ENCODE measurements at places on chromosomes 12 and 14.

- DNase-seq = no peak
Observed at GRCh38 chr14:69183735-69184134, 7.6 kb upstream of the EXD2 start.

DNA sequence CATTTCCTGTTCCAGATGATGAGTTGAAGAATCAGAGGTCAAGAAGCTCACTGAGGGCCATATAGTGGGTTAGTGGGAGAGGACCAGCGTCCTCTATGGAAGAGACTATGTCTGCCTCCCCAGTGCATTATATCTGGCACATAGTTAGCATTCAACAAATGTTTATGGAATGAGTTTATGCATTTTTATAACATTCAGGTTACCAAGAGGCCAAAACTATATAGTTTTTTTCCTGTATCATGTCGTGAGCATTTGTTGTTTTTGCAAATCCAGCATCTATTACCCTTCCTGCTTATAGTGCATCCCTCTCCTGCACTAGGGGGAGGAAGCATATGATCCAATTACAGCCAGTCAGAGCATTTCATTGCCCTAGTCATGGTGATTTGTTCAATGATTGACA, 60.6 kb downstream of the SUDS3 start:
- no peak for DNase-seq

DNA sequence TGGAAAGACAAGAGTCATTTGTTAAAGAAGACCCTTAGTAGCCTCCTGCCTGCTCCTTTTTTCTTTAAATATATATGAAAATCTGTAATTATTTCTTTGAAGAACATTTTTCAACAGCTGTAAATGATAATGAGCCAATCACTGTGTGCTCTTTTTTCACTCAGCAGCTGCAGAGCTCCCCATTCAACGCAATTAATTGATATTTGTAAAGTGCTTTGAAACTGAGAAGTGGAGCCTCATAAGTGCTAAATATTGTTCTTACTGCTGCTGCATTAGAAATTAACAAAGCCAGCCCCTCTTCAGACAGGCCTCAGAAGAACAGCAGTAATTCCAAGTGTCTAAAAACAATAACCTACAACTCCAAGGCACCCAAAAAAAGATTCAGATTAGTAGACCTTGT, 224.3 kb downstream of the GXYLT1 start:
- DNase-seq = no peak

- no peak for DNase-seq
Observed at GRCh38 chr12:114746297-114747011, 62.5 kb upstream of the TBX3 start.

- DNase-seq = no peak
Observed at GRCh38 chr12:116060764-116061163, 216.7 kb downstream of the MED13L start.

- no peak for DNase-seq
Observed at GRCh38 chr14:94952097-94952496, 182.2 kb upstream of the GSC start.

DNA sequence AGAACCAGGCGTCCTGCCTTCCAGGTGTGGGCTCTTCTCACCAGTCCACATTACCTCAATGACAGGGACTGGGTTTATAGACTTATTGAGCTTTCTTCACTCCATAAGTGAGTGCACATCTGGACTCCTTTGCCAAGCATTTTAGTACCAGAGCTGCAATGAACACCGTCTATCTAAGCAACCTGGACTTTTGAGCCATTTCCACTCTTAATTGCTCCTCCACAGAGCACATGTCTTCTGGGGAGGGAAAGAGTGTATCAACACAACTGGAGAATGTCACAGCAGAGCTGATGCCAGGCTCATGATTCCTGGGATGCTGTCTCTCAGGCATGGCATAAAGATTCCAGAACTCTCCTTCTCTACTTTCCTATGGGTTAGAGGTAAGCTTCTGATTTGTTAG, 43.0 kb upstream of the BDKRB2 start:
- DNase-seq = no peak
